Central memory CD4-positive, alpha-beta T cell (primary cell): ENCODE measurements at places on chromosomes 4 and X.
A peak's percentile ranks its signal among the peaks of the same experiment; 100 is the strongest.

DNA sequence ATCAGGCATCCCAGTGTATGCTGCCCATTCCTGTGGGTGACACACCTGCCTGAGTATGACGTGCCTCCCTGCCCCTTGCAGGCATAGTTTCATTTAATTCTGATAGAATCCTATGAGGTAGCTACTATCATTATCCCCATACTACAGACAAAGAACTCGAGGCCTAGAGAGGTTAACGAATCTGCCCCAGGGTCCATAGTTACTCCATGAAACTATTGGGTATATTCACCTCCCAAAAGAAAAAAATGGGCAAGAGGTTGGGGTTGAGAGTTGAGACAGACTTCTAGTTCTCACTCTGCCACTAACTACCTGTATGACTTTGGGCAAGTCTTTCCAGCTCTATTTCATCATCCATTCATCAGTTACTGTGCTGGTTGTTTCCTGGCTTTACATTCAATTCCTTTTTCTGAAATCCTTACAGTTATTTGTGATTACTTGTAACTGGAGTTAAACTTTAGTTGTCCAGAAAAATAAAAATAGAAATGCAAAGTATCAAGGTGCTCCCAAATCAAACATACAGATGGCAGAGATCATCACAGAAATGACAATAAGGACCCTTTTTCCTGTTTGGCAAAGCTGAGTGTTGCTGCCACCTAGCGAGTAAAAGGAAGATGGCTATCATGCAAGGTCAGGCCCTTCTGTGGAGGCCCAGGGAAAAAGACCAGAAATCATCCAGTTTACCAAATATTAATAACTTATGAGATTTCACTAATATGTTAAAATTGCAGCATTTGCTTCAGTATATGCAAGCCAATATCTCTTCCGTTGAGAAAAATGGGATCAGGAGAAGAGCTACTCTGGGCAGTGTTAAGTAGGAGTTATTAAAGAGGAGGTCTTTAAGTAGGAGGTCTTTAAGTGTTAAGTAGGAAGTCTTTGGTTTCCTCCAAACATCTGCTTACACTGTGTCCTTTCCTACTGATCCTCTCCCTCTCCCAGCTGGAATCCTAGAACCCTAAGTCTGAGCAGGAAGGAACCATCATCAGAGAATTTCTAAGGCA, 17.1 kb upstream of the MAP7D3 start:
- DNase-seq = peak; percentile 32

DNA sequence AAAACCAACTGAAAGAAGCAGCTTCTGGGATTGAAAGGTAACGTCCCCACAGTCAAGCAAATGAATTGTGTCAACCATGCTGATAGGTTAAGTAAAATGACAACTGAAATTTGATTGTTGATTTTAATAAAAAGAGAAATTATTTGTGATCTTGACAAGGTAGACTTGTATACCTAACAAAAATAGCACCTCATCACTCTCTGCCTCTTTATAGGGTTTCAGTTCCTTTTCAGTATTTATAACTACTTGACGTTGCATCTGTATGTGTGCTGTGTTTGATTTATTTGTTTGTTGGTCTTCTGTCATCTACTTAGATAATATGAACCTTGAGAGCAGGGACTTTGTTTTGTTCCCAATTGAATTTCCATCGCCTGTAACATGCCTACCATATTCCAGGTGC, 7.9 kb upstream of the PPP3CA start:
- DNase-seq = no peak

- DNase-seq = no peak
These were observed 172.2 kb upstream of the ARHGAP24 start for GRCh38 chr4:85302756-85303155.

DNA sequence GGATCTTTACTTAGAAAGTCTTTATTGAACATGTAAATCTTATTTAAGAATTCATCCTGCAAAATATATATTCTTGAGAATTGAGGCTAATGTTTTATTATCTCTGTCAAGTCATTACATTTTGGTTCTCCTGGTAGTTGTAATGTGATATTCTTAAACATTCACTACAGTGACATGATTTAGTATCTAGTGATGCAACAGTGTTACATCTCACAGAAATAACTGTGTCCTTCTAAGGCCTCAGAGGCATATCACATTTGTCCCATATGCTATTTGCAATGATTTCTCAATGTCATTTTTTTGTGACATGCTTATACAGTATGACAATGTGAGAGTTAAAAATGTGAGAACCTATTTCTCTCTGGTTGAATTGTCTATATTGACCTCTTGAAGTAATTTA, 34.1 kb downstream of the PRRG1 start:
- no peak for DNase-seq

DNA sequence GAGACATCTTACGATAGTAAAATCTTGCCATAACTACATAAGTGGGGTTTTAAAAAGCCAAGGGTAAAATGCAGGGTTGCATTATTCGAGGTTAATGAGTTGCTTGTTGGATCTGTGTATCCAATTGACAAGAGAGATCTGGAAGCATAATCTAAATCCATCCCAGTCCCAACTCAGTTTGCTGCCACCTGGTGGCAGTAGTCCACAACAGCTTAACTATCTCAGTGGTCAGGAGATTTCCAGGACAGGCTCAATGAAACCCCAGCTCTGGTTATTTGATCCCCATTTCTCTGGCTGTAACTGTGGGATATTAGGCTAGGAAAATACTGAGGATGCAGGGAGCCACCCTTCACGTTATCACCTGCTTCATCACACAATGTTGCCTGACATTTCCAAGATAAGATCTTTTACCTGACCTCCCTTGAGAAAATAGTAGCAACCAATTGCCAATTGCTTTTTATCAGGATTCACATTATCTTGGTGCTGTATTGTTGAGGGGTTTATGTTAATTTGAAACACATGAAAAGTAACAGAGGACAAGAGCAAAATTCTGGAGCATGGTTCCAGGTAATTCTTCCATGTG, 88.2 kb upstream of the TNIP3 start:
- peak; percentile 33 for DNase-seq

DNA sequence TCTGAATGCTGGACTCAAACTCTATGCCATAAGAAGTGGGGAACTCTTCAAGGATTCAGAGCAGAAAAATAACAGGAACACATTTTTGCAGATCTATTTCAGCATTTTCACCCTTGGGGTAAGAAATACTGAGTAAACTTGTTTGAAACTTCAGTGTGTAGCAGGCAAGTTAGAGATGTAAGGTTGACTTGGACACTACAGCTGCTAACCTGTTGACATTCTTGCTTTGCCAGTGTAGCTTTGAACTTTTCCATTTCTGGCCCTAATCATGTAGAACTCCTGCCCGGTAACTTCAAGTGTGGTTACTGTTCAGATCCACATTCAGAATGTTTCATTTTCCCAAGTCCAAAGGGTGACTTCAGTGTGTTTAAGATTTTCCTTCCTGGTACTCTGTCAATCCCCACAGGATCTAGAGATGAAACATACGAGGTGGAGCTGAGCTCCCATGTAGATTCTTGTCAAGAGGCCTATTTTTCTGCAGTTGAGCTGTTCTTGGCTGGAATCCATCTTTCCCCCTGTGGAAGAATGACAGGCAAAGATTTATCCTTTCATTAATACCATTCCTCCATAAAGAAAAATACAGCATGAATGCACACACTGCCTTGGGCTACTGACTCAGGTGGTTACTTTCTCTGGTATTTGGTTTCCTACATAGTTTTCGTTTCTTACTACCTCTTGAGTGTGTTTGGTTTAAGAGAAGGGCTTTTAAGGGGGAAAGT, 34.1 kb downstream of the FHDC1 start:
- DNase-seq = no peak

GRCh38 chr4:171814545-171814944, 1.3 kb downstream of the GALNTL6 start:
- DNase-seq = no peak

DNA sequence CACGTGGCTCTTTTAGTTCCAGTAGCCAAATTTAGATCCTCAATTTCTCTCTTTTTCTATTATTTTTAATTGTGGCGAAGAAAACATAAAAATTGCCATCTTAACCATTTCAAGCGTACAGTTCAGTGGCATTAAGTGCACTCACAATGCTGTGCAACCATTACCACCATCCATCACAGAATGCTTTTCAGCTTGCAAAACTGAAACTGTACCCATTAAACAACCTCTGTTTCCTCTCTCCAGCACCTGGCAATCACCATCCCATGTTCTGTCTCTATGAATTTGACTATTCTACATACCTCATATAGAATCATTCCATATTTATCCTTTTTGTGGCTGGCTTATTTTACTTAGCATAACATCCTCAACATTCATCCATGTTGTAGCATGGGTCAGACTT, 74.9 kb downstream of the METTL14 start:
- DNase-seq = no peak

DNA sequence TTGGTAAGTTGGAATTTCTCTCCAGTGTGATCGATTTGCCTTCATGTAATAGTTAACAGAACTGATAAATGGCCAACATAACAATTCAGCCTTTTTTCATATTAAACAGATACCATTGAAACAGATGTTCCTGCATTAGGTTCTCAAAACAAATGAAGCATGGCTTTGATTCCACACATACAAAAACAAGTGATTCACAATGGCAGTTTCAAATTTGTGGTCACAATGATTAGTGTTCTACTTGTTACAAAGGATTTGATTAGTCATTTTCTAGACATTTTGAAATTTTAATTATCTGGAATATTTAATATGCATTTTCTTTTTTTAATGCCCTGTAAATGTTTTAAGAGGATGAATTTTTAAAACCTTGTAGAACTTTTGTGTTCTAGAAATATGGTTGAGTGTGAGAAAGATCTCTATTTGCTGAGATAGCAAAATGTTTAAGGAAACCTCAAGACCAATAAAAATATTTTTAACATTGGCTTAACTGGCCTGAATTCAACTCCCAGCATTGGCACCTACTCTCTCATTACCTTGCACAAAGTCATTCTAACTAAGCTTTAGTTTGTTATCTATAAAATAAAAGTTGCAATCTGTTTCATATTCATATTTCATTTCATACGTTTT, 18.9 kb upstream of the GLRA3 start:
- no peak for DNase-seq

DNA sequence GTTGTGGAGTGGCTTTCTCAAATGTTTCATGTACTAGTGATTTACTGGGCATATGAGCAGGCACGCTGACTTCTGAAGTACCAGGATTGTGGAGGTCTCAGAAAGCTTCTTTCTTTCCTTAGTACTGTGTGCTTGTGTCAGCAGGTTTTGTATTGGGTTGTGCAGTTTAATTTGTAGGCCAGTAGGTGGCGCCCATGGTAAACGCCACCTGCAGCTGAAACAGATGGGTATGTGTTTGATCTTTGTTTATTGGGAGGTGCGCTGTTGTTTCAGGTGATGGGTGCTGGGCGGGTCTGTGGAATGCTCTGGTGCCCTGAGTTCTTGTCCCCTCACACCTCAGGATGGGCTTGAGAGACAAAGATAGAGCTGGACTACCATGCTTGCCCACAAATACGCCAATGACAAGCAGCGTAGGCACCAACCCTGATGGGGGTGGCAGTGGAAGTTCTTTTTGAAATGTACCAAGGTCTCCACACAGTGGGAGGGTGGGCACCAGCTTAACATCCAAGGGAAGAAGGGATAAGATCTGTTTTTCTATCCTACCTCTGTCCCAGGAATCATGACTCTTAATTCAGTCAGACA, 141.5 kb downstream of the RPS6KA6 start:
- DNase-seq = peak; percentile 5

DNA sequence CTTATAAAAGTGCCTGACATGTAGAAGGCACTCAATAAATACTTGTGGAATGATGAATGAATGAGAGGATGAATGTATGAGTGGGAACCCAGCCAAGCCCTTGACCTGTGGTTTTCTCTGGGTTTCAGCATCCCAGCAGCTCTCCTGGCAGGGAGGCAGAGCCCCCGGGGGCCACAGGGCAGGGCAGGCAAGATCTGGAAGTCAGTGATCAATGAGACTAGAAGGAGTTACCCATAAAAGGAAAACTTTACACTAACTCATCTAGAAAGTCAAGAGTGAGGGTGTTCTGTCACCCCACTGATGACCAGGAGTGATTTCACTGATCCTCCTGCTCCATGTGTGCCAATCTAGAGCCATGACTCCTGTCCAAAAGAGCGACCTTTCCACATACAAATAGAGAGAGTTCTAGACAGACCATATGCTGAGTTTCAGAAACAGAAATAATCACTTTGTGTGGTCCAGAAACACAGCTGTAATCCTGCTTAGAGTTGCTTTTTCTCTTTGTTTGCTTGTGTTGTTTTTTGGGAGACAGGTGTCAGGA, 37.4 kb downstream of the MGARP start:
- DNase-seq = no peak

- DNase-seq = no peak
These were observed 8.1 kb downstream of the SSR4 start for GRCh38 chrX:153802513-153803045.
